ENCODE measurements at places on chromosomes 2 and 18.

DNA sequence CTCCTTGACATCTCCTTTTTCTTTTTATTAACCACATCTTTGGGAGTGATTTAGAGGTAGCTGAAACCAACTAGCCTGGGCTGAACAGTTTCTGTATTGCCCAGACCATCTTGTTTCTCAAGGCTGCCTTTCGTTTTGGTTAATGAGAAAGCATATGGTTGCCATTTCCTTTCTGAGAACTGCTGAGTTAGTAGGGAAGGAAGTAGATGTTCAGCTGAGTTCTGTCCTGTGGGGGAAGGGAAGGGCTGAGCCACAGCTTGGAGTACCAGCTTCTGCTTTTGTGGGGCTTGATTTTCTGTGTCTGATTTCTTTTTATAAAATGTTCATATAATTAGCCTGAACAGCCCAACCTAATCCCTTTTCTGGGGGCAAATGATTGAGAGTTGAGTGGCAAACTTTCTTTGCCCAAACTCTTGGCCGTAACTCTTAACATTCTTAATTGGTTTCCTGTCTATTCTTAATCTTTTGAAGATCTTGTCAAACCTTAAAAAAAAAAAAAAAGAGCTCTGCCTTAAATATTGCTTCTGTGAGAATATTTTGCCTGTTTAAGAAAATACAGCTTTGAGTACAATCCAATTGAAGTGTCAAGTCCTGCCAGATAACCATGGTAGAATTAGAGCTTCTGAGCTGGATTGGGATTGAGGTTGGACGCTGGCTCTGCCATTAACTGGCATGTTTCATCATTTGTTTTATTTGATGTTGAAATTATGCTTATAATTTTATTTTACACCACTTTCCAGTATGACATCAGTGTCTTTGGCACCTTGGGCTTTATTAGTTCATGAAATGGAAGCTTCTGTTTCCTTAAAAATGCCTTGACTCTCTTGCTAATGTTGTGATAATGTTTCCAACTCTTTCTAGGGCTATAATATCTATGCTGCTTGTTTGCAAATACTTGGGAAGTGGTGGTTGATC is 1.9 kb upstream of the NABP1 start:
- no peak for DNase-seq

GRCh38 chr2:178482437-178482836 is 2.2 kb downstream of the PLEKHA3 start:
- DNase-seq, result no peak

GRCh38 chr2:175523001-175523400 is 341.5 kb upstream of the ATP5MC3 start:
- DNase-seq, result peak; percentile 48

GRCh38 chr2:119264781-119265692 is 41.4 kb downstream of the STEAP3 start:
- peak; percentile 53 for DNase-seq

- DNase-seq, result peak; percentile 54
Observed at GRCh38 chr2:28216331-28216730, 176.3 kb upstream of the FOSL2 start.

GRCh38 chr2:29492701-29493100 is 377.5 kb downstream of the CLIP4 start:
- no peak for DNase-seq

DNA sequence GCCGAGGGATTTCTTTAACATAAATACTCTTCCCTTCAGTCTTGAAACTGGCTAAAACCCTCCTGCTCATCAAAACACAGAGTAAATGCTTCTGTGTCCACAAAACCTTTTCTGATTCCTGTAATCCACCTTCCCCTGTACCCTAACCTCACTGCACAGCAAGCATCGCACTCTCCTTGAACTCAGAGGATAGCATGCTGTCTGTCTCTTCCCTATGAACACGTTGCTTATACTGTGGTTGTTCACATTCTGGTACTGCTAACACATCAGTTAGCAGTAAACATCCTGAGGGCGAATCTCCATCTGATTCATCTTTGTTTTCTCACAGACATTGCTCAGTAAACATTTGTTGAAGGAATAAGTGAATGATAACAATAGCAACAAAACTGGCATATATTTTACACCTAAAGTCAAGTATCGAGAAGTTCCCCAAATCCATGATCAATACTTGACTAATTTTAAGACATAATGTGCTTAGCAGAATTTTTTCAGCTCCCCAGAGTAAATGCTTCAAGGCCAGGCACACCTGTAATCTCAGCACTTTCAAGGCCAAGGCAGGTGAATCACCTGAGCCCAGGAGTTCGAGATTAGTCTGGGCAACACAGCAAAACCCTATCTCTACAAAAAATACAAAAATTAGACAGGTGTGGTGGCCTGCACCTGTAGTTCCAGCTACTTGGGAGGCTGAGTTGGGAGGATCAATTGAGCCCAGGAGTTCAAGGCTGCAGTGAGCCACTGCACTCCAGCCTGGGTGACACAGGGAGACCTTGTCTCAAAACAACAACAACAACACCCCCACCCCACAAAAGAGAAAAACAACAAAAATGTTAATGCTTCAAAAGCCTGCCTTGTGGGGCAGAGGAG is 45.6 kb upstream of the LPIN2 start:
- no peak for DNase-seq

DNA sequence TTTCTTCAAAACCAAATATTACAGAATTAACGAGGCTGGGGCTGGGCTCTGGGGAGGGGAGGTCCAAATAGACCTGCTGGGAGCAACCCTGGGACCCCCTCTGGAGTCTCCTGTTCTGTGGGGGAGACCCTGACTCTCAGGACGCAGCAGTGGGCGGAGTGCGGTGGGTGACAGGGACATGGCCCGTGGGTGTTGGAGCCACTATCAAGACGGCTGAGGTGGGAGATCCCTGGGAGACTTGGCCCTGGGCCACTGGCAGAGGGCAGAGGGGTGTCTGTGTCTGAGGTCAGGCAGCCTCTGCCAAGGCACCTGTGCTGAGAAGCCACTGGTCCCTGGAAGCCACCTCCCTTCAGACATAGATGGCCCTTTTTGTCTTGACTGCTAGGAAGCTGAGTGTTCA is 79.5 kb upstream of the CTDP1 start:
- no peak for DNase-seq

GRCh38 chr2:3168230-3168891 is 209.3 kb downstream of the EIPR1 start:
- no peak for DNase-seq

DNA sequence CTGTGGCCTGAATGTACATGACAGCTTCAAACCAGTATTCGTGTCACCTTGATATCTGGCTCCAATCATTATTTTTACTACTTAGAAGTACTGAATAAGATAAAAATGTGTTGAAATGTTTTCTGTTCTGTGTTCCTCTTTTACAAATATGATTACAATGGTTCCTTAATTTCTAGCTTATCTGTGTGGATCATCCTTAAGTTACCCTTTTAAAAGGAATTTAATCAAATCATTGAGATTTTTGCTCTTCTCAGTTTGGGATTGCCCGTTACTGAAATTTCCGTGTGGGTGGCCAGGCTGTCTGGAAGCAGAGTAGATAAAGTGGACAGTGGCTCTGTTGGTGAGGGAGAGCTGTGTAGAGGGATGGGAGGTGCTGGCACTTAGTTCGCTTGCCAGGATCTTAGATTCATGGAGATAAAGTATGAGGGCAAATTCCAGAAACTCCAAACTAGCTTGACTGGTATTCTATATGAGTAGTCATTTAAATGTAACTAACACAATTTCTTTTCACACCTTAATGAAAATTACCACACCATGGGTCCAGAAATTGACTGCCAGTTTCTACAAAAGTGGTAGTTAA is 27.4 kb upstream of the SAG start:
- DNase-seq, result no peak

DNA sequence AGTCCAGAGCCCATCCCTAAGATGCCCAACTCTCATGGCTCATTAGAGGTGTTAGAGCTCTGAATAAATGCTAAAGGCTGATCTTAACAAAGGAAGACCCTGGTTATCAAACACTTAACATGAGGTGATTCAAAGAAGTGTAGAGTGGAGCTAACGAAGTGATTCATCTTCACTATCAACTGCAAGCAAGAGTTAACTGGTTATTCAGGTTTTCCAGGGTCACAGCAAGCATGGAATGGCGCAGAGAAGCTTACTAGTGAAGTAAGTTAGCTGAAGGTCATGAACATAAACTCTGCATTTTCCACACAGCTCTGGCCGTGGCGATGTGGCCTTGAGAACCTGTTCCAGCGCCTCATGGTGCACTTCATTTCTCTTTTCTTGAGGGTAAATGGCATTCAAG is 17.0 kb downstream of the RND3 start:
- no peak for DNase-seq

GRCh38 chr18:76479351-76480238 is 15.4 kb downstream of the ZNF516 start:
- no peak for DNase-seq

DNA sequence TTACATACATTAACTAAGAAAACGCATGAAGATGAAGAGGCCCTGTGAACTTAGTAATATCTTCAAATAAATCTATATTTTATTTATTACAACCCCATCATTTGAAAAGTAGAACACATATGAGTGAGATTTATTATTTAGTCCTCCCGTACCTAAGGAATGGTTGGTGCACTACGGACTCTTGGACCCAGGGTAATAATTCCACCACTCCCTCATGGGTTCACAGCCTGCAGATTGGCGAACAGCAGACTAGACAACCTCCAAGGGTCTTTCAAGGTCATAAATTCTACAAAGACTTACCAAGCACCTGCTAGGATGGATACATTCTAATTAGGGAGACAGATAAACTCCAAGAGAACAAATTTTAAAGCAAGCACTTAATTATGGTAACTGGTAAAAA is 51.6 kb downstream of the GALNT14 start:
- DNase-seq, result no peak

- no peak for DNase-seq
Observed at GRCh38 chr18:13317801-13318200, 99.2 kb downstream of the LDLRAD4 start.

GRCh38 chr2:207825978-207826377 is 56.3 kb upstream of the FZD5 start:
- no peak for DNase-seq

- no peak for DNase-seq
Observed at GRCh38 chr2:105388971-105389381, 9.9 kb downstream of the FHL2 start.

- DNase-seq, result no peak
Observed at GRCh38 chr2:60516383-60516811, 37.1 kb downstream of the BCL11A start.

GRCh38 chr18:69383186-69383585 is 17.5 kb upstream of the DOK6 start:
- DNase-seq, result no peak

DNA sequence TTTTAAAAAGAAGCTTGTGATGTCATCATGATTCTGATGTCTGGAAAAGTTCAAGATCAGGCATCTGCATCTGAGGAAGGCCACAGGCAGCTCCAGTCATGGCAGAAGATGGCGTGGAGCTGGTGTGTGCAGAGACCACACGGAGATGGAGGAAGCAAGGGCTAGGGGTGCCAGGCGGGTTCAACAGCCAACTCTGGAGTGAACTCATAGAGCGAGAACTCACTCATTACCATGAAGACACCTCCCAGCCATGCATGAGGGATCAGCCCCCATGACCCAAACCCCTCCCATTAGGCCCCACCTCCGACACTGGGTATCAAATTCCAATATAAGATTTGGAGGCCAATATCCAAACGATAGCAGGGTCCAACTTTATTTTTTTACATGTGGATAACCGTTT is 61.6 kb downstream of the KCNG2 start:
- no peak for DNase-seq

GRCh38 chr18:52936931-52937330 is 596.9 kb downstream of the DCC start:
- DNase-seq, result no peak

GRCh38 chr2:121336528-121337294 is 51.7 kb upstream of the TFCP2L1 start:
- no peak for DNase-seq

GRCh38 chr2:171390941-171391516 is 42.8 kb downstream of the METTL8 start:
- DNase-seq, result peak; percentile 3

- DNase-seq, result peak; percentile 5
Observed at GRCh38 chr2:218569661-218570500, 1.2 kb downstream of the CNOT9 start.

GRCh38 chr2:133434959-133435668 is 133.1 kb downstream of the NCKAP5 start:
- DNase-seq, result no peak

GRCh38 chr2:100944617-100945432 is 57.3 kb upstream of the RPL31 start:
- no peak for DNase-seq

DNA sequence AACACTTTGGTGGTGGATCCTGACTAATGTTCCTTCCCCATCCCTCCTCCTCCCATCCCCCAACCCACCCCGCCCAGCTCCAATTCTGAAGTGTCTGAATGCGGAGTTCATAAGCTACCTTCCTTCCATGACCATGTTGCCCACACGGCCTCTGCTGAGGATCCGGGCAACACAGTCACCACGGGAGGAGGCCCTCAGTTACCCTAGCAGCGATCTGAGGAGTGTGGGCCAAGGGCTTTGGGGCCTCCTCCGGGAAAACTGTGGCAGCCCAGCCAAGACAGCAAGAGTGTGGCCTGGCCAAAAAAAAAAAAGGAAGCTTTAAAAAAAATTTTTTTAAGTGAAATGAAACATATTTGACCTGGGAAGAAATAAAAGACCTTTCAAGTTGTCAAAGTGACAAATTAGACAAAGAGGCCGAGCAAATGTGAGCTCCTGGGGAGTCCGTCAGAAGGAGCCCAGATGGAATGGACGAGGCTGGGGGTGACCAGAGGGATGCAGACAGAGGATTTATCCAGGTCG is 169.0 kb upstream of the PKDCC start:
- DNase-seq, result no peak

DNA sequence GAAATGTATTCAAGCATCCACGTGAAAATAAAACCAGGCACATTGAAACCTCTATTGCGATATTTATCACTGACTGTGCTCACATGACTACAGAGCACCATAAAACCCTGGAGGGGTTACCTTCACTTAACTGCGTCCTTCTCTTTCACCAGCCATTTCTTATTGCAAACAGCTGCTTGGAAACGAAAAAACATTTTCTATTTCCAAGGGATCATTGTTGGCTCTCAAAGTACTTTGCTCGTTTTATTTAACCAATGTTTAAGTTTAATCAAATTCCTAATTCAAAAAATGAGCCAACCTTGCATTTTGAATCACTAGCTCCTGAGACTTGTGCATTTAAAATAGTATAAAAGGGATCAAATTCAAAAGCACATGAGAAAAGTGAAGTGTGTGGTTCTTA is 134.4 kb downstream of the OSR1 start:
- DNase-seq, result no peak

- DNase-seq, result no peak
Observed at GRCh38 chr18:3447068-3447894, 2.7 kb upstream of the TGIF1 start.

GRCh38 chr2:110215091-110215490 is 2.7 kb upstream of the MTLN start:
- no peak for DNase-seq

GRCh38 chr2:33488715-33489540 is 12.5 kb downstream of the RASGRP3 start:
- DNase-seq, result no peak
